ENCODE measurements at places on chromosomes 6 and 20.

DNA sequence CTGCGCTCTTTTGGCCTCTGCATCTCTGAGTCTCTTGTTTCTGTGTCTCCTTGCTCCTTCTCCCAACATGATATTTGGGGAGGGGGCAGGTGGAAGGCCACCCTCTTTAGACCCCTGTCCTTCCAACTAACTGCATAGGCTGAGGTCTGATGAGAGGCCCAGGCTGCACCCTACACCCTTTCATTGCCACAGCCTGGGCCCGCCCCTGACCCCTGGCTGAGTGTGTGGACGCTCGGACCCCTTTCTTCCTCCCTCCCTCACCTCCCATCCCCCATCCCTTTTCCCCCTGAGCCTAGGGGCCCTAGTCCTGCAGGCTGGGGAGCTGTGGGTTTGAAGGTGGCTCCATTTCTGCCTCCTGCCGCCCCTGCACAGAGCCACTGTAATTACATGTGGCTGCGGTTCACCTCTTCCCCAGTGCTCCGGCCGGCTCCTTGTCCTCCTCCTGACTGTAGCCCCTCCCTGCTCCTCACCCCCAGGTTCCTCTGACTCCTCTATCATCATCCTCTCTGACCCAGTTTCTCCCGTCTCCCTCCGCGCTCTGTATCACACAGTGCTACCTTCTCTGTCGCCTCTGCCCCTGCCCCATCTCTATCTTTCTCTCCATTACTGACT lies 6.8 kb downstream of the MDFI start:
- DNase-seq = no peak

GRCh38 chr6:119303164-119303887 lies 46.2 kb downstream of the MAN1A1 start:
- DNase-seq = no peak

GRCh38 chr6:158158748-158159147 lies 9.3 kb downstream of the SERAC1 start:
- DNase-seq = no peak

- no peak for DNase-seq
Observed at GRCh38 chr6:79607000-79607399, 24.1 kb upstream of the SH3BGRL2 start.

- DNase-seq = peak; percentile 80
Observed at GRCh38 chr20:38692436-38693411, 31.6 kb upstream of the SLC32A1 start.

DNA sequence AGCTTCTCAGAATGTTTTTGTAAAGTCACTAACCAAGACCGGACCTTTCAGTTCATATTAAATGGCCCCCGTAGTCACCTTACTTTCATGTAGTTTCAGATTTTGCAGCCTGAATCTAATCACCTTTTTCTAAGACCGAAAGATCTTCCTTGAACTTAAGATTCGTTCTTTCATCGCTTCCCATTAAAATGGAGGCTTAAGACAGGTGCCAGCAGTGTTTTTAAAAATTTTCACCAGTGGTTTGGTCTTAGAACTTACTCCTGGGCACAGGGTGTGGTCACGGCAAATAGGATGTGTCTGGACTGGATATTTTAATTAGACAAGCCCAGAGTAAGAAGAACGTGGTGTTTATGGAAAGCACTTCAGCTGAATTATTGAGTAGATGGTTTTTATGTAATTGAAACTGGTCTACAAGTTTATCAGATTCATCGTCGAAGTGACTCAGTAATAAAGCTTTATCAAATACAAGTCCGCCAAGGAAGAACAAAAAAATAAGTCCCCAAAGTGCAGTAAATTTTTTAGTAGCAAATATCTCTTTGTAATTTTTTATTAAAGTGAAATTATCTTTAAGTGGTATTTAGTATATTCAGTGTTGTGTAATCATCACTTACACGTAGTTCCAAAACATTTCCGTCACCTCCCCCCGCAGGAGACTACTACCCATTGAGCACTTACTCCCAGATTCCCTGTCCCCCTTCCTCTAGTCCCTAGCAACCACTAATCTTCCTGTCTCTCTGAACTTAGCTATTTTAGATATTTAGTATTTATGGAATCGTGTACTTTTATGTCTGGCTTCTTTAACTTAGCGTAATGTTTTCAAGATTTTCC lies 868 bp downstream of the SRSF3 start:
- DNase-seq = peak; percentile 44

GRCh38 chr6:11200356-11200755 lies 32.1 kb downstream of the NEDD9 start:
- no peak for DNase-seq

DNA sequence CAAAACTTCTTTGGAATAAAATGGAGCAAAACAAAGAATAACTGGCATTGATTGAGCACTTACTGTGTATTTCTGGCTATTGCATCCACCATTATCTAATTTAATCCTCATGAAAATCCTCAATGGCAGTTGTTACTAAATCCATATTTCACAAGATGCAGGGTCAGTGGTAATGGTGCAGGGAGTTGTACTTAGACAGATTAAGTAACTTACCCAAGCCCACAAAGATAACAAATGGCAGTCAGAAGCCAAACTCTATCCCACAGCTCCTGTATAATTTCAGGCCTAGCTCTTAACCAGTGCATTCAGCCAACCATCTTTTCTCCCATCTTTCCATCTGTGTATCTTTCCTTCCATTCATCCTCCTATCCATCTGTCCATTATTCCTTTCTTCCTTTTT lies 29.3 kb upstream of the SSTR4 start:
- no peak for DNase-seq

GRCh38 chr20:13271977-13272975 lies 51.2 kb downstream of the ISM1 start:
- DNase-seq = no peak

DNA sequence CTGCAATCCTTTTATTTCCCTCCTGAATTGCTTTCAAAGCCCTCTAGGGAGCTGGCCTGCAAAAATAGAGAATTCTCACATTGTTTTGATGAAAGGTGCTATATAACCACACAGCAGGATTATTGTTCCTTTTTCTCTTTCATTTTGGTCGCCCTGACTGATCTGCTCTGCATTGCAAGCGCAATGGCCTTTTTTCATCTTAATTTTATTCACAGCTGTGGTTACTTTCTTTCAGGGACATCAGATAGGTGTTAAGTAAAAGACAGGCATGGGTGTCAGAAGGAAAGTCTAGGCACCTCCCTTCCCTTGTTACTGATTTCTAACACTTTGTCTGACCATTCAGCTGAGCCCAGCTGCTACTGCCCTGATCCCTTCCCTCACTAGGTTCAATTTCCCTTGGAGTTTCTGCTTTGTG lies 850.5 kb upstream of the MAP3K7 start:
- no peak for DNase-seq

GRCh38 chr20:59647271-59647670 lies 42.9 kb downstream of the PHACTR3 start:
- no peak for DNase-seq

- DNase-seq = no peak
Observed at GRCh38 chr6:168612586-168612985, 171.6 kb downstream of the SMOC2 start.

DNA sequence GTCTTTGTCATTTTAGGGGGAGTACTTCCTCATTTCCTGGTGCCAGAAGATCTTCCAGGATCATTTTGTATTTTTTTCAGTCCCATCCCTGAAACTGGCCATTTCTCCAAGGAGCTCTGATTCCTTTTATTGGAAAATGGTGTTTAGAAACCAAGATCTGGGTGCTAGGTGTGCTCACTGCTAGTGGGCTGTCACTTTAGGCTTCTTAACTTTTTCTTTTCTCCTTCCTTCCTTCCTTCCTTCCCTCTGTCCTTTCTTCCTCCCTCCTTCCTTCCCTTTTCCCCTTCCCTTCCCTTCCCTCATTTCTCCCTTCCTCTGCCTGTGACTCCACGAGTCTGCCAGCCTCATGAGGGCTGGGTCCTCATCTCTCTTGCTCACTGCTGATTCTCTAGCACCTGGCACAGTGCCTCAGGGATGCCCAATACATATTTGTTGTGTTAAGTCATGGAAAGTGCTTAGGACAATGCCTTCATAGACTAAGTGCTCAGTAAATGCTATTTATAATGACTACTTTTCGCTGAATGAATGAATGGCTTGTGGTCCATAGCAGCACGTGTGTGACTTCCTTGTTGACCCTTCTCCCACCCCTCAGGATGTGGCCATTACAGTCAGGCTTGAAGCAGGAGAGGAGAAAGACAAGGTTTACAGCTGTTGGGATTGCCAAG lies 36.9 kb downstream of the APCDD1L start:
- DNase-seq = no peak

DNA sequence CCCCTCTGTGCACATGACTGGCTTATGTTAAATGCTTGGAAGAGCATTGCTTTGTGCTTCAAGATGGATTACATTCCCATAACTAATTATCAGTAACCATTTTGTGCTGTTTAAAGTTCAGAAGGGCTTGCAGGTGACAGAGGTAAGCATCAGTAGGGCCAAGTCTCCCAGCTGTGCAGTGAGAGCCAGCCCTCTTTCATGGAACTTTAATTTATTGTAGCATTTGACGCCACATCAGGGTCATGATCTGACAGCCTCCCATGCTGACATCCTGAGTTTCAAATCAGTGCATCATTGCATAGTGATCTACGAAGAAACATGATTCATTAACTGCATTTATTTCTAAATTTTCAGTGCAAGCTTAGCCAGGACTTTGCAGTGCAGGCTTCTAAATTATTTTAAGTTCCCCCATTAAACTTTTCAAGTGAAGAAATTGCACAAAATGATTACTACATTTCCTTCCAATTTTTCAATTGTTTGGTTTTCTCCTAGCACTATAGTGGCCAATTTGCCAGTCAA lies 380.9 kb downstream of the UTRN start:
- no peak for DNase-seq

DNA sequence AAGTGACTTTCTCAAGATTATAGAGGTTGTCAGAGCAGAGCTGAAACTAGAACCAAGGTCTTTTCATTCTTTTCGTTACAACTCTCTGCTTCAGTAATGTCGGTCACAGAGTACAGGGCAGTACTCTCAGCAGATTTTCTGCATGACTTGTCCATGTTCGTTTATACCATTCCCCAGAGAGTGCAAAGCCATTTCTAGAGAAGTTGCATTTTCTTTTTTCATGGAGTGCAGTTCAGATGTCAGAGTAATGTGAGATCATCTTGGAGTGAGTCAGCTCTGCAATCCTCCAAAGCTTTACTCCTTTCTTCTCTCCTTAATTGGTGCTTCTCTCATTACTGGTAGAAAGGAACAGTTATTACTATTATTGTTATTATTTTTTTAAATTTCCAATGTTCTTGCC lies 115.6 kb upstream of the B3GAT2 start:
- no peak for DNase-seq

DNA sequence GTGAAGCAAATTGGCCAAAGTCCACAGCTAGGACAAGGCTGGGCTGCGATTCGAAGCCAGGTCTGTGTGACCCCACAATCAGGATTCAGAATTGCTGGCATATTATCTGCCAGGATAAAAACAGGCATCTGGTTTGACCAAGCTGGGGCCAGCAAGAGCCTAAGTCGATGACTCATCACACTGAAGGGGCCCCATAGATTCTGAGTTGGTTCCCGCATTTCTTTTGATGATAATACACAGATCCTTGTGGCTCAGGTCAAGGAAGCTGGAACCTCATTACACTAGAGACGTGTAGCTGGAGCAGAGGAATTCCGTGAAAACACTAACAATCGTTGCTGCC lies 6.5 kb downstream of the KCNB1 start:
- DNase-seq = no peak

GRCh38 chr20:38196592-38196991 lies 31.5 kb upstream of the TGM2 start:
- DNase-seq = no peak

DNA sequence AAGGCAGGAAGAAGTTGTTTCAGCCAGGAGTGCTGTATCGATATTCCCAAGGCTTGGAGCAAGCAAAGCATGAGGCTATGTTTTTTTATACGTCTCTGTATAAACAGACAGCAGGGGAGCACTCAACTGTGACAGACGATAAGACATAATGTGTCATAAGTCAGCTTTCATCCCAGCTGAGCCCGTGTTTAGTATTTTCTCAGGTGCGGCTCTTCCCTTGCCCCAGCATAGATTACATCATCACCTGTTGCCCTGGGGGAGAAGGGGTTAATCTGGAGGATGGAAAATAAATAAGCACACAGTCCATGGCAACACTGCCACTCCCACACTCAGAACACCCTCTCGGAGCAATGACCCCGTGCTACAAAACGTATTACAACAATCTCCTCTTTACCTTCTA lies 22.1 kb upstream of the KCNK5 start:
- DNase-seq = no peak

- no peak for DNase-seq
Observed at GRCh38 chr20:8948442-8949020, 120.4 kb upstream of the PLCB4 start.

DNA sequence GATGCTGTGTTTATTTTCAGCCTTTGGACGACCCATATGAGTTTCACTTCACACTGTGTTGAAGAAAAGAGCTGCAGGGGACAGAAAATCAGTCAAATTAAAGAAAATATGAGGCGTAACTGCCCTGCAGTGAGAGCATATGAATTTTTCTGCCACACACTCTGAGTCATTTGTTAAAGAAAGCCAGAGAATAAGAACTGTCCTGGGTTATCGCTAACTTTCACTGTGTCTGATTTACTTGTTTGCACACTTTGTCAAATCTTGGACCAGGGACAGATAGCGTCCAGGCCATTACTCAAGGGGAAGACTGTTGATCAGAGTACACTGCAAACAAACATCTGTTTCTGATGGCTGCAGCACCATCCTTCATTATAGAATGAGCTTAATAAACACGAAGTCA lies 126.8 kb upstream of the AGPAT4 start:
- no peak for DNase-seq

- no peak for DNase-seq
Observed at GRCh38 chr6:89769572-89769971, 50.0 kb downstream of the MDN1 start.

DNA sequence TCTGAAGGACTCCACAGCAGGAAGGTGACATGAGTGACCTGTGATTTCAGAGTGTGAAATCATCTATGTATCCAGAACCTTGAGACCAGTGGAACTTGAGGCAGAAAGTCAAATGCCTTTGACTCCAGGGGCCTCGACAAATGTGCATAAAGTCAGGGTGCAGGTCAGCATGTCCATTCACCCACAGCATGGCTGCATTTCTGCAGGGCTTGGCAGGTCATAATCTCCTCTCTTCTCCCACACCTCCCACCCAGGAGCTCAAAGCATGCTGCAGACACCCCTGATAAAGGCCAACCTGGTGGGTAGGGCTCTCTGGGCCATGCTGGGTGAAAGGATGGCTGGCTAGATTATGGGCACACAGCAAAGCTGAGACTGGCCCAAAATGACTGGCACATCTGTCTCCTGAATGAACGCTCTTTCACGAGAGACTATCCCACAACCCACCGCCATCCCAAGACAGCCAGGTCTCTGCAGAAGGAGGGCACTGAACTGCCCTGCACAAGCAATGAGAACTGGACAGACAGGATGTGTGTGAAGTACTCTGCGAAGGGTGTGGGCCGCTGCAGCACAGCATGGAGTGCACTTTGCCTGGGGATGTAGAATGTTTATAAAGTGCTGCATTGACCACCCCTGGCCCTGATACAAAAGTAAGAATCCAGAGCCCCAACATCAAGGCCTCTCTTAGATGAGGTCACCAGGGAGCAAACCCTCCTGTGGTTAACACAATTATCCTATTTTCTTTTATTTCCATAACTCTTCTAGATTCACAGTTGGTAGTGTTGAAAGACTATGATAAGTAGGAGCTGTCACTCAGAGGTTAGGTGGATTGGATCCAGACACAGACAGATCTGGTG lies 78.2 kb upstream of the NXT1 start:
- no peak for DNase-seq

Measured in DND-41 (cell line).